ENCODE measurements at places on chromosomes 5 and 9. TPM values are rescaled to one million over a fixed set of nuclear protein-coding genes. Genes with fewer than 3 reads are reported as not detected.

The BARX1 gene
- not detected for total RNA-seq

The ITK gene
- total RNA-seq: 4.5 TPM

The SLIT3 gene
- total RNA-seq: 83.6 TPM

The KIAA0825 gene
- 3.8 TPM for total RNA-seq

The LHX3 gene
- not detected for total RNA-seq

Measured in mesenteric fat pad (tissue), 1 donor.